ENCODE measurements at places on chromosomes 13 and 19.

- no peak for DNase-seq
Measured at GRCh38 chr19:8045872-8046568, 6.5 kb upstream of the CCL25 start.

DNA sequence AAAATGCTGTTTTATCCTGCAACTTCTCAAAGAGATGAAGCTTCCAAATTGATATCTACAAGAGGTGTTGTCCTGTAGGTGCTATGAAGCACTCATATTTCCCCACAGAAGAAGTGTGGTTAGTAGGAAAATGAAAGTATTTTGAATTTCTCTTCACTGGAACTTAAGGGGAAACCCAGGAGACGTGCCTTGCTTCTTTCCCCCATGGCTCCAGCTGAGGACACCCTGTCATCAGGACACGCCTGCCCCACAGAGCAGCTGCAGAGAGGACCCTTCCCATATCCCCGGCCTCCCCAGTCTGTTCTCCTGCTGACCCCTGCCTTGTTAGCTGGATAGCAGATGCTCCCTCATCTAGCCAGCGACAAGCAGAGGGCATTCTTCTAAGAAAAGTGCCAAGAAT, 371.3 kb downstream of the COG6 start:
- no peak for DNase-seq

- DNase-seq = no peak
Measured at GRCh38 chr19:13984875-13985741, 21.0 kb downstream of the RFX1 start.

- DNase-seq = no peak
Measured at GRCh38 chr19:5321851-5322681, 18.5 kb downstream of the PTPRS start.

- no peak for DNase-seq
Measured at GRCh38 chr13:87798536-87798935, 127.4 kb downstream of the SLITRK5 start.

DNA sequence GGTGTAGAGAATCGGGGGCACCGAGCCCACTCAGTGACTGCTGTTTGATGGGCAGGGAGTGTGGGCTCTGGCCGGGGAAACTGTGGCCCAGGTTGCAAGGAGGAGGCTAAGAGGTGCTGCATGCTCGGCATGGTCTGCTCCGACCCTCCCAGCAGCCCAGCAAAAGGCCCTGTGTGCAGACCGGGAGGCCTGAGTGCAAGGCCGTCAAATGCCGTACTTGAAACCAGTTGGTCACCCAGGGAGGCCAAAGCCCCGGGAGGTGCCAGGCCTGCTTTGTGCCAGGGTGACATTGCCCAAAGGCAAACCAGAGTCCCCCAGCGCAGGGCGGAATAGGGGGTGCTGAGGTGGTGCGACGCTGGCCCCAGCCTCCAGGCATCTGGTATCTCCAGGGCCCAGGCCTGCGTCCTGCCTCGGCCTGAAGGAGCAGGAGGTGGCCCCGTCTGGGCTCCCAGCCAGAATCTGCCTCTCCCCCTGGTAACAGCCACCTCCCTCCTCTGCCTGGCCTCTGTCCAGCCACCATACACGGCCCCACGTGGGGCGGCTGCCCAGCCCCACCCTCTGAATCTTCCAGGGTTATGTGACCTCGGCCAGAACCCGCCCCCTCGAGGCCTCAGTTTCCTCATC, 4.0 kb downstream of the PIK3R2 start:
- no peak for DNase-seq

- no peak for DNase-seq
Measured at GRCh38 chr13:102903659-102904407, 58.0 kb downstream of the ERCC5 start.

DNA sequence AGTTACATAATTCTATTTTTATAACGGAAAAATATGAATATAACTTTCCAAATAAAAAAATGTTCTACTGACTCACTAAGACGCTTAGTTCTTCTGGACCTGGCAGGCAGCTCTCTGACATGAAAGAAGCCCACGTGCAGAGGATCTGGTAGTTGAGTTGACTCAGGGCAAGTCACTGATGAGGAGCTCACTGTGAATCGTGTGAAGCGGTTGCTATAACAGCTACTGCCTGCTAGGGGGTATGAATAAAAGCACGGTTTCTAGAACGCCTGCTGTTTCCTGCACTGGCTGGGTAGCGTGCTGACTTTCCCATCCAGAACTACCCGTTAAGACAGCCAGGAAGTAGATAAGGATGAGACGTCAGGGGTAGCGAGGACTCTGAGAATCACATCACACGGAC, 54.7 kb upstream of the WASF3 start:
- DNase-seq = no peak

DNA sequence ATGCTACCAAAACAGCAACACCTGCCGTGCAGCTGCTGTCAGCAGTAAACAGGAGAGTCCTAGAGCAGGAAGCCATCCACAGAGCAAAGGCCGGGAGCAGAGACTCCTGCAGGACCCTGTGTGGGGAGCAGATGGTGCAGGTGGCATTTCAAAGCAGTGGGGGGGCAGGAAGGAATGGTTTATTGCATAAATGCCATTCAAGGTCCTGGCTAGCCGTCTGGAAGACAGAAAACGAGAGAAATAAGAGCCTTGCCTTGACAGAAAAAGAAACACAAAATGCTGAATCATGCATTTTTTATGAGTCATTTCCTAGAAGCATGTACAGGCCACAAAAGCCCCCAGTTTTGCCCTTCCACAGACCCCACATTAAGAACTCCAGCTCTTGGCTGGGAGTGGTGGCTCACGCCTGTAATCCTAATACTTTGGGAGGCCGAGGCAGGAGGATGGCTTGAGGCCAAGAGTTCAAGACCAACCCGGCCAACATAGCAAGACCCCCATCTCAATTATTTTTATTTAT, 5.4 kb downstream of the RSPH6A start:
- no peak for DNase-seq

DNA sequence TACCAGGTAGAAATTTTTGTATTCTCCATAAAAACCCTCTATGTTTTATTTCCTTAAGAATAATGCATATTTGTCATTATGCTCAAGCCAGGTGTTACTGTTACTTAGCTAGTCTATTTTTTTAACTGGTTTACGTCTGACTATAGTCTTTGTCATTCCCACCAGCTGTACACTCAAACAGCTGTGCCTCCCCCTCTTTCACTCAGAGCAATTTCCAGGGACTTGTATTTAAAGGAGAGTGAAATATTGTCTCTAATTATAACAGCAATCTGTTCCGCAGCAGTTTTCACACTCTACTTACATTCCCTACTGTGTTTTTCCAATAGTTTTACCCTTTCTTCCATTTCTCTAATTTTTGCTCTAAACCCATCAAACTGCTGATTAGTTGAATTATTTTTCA, 813.6 kb upstream of the MIR17HG start:
- no peak for DNase-seq

DNA sequence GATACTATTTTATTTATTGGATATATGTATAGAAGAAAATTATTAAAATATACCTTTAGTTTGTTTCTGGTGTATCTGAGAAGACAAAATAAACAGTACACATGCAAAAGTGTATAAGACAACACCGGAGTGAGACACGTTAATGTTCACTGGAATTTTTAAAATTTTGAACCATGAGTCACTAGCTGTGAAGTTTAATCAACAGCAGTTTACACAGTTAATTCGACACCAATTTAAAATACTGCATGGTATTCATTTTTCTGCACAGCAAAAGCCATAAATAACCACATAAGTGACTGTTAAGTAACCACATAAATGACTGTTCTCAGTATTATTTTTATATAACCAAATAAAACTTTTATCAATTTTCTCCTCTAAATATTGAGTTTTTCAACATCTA, 418.7 kb upstream of the NBEA start:
- no peak for DNase-seq

- DNase-seq = no peak
Measured at GRCh38 chr13:100566543-100566942, 22.0 kb downstream of the GGACT start.

GRCh38 chr13:110458594-110459365, 102.7 kb downstream of the RAB20 start:
- no peak for DNase-seq

DNA sequence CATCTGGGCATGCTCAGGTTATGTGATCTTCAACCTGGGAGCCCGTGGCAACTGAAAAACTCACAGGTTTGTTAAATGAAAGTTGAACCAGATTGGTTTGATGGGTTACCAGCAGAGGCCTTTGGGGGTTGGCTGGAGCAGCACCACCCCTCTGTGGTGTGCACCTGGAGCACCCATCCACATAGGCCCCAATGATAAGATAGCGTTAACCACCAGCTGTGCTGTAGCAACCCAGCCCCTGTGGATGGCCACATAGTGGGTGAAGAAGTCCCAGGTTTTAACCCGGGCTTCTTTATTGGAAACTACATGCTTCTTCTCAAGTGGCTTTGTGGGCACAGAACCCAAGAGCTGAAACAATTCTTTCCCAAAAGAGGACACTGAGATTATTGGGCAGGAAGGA, 22.6 kb upstream of the MTIF3 start:
- no peak for DNase-seq

- DNase-seq = no peak
Measured at GRCh38 chr19:40804783-40805242, 5.8 kb downstream of the EGLN2 start.

GRCh38 chr13:33722216-33722915, 95.6 kb upstream of the RFC3 start:
- DNase-seq = no peak

GRCh38 chr19:35860436-35860817, 3.7 kb downstream of the KIRREL2 start:
- no peak for DNase-seq

GRCh38 chr13:61695147-61695546, 279.5 kb upstream of the PCDH20 start:
- DNase-seq = no peak

- no peak for DNase-seq
Measured at GRCh38 chr13:109687559-109688448, 98.6 kb downstream of the IRS2 start.

GRCh38 chr13:114204894-114205293, 25.8 kb downstream of the CFAP97D2 start:
- no peak for DNase-seq

GRCh38 chr19:58479736-58480480, 3.8 kb downstream of the ZNF446 start:
- DNase-seq = no peak

GRCh38 chr19:1953441-1954094, 12.6 kb downstream of the CSNK1G2 start:
- DNase-seq = no peak

- no peak for DNase-seq
Measured at GRCh38 chr13:63900406-63900805, 2484.8 kb upstream of the PCDH20 start.

GRCh38 chr19:17572638-17573037, 17.2 kb downstream of the COLGALT1 start:
- no peak for DNase-seq

- no peak for DNase-seq
Measured at GRCh38 chr19:31408460-31409124, 59.4 kb upstream of the TSHZ3 start.

- no peak for DNase-seq
Measured at GRCh38 chr13:33244907-33245287, 40.7 kb downstream of the STARD13 start.

- DNase-seq = no peak
Measured at GRCh38 chr19:10260141-10260584, 8.1 kb downstream of the MRPL4 start.

All from forelimb muscle (tissue), 1 donor.